ENCODE measurements at places on chromosomes 2 and 18. TPM values are rescaled to one million over a fixed set of nuclear protein-coding genes. Genes with fewer than 3 reads are reported as not detected.
A peak's percentile ranks its signal among the peaks of the same experiment; 100 is the strongest.

The FBXO36 gene
- 2.0 TPM for total RNA-seq

DNA sequence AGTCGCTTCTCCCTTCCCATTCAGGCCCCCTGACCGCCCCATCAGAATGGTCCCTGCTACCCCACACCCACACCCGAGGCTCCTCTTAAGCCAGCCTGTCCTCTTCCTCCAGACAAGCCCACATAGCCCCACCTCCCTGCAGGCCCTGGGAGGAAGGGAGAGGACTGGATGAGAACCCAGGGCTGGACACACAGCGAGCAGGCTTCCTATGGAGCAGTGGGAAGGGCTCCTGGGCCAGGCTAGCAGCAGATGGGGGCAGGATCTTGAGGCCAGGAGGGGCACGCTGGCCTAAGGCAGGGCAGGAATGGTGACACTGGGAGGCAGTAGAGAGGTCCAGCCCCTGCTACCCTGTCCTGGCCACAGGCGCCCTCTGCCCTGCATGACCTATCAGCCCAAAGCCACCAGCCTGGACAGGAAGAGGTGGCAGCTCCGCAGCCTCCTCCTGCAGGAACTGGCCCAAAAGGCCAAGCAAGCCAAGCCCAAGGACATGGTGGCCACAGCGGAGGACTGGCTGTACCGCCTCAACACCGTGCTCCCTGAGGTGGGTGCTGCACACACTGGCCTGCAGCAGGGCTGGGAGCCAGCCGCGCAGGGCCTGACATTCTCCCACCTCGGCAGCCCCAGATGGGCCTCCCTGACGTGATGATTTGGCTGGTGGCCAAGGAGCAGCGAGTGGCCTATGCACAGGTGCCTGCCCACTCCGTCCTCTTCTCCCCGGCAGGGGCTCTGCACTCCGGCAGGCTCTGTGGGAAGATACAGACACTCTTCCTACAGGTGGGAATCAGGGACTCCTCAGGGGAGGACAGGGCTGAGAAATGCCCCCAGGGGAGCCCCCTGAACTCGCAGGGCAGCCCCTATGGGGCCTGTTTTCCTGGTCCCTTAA, 43.3 kb downstream of the FER1L5 start:
- DNase-seq, result peak; percentile 74

- no peak for DNase-seq
Observed at GRCh38 chr2:68937346-68938055, 15.2 kb downstream of the GKN2 start.

GRCh38 chr2:70986499-70987189, 8.0 kb downstream of the TEX261 start:
- DNase-seq, result no peak

DNA sequence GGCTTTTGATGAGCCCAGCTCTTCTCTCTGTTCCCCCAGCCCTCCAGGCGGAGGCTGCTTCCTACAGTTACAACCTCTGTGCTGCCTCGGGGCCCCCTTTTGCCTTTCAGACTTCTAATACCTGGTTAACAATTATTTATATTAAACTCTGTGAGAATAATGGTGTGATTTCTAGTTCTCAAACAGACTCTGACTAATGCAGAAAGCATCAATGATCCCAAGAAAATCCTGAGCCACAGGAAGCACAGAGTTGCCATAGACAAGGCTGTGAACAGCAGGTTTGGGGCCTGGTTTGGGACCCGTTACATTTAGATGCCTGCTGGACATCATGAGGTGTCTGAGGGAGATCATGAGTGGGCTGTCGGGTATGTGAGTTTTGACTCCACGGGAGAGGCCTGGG, 37.4 kb upstream of the MYO3B start:
- DNase-seq, result no peak

GRCh38 chr2:170943596-170943995, 14.5 kb downstream of the GORASP2 start:
- no peak for DNase-seq

DNA sequence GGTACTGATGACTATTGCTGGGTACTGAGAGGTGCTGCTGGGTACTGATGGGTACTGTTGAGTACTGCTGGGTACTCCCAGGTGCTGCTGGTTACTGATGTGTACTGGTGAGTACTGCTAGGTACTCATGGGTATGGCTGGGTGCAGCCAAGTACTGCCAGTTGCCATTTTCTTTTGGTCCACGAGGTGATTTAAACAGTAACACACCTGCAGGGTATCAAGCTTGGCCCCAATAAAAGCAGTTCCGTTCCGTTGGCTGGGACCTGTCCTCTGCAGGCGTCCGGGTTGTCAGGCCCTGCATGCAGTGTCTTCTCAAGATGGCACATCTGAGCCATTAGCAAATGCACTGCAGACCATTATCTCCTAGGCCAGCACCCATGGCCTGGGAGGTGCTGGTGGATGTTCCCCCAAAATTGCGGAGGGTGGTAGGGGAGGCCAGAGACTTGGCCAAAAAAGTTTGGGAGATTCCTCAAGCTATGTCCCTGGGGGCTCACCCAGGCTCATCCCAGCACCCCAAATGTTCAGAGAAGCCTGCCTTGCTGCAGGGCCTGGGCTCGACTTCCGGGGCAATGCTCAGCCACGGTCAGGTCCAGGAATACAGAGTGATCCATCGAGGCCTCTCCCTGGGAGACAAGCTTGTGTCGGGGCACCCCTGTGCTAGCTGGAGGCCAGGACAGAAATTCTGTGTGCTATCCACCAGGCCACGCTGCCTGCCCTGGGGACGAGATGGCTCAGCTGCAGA, 165.2 kb downstream of the TWIST2 start:
- DNase-seq, result peak; percentile 15

GRCh38 chr18:50398947-50399346, 24.1 kb downstream of the SKA1 start:
- DNase-seq, result no peak

GRCh38 chr2:20378891-20379519, 28.4 kb upstream of the PUM2 start:
- DNase-seq, result peak; percentile 84

The ZNF804A gene
- total RNA-seq, result 0.52 TPM

The CCDC148 gene
- 0.64 TPM for total RNA-seq

- no peak for DNase-seq
Observed at GRCh38 chr2:181846399-181847197, 44.9 kb upstream of the ITPRID2 start.

DNA sequence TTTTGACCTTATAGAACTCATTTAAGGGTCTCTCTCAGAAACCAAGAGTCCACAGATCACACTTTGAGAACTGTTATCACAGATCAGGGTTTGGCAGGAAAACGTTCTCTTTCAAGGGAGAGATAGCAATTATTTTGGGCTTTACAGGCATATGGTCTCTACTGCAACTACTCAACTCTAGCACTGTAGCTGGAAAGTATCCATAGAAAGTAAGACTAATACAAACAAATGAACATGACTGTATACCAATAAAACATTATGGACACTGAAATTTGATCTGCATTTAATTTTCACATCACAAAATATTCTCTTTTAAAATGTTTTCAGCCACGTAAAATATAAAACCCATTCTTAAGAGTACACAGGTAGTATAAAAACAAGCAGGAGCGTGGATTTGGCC, 100.5 kb downstream of the TRIP12 start:
- DNase-seq, result no peak

GRCh38 chr18:10757349-10757748, 231.5 kb downstream of the NAPG start:
- DNase-seq, result no peak

DNA sequence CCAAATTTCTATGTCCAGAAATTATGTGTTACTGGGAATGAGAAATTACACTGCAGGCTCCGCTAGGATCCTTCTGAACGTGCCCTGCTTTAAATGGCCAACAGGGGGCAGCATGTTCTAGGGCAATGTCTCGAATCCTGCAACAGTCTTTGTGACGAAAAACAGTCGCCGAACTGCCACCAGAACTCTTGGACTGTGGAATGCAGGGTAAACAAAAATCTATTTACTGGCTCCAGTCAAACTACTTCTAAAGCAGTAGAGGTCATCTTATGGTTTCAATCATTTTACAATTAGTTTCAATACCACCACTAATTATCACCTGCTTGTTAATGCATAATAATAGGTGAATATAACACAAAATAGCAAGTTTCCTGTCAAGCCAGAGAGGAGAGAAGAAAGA, 9.8 kb upstream of the ZNF397 start:
- peak; percentile 58 for DNase-seq

DNA sequence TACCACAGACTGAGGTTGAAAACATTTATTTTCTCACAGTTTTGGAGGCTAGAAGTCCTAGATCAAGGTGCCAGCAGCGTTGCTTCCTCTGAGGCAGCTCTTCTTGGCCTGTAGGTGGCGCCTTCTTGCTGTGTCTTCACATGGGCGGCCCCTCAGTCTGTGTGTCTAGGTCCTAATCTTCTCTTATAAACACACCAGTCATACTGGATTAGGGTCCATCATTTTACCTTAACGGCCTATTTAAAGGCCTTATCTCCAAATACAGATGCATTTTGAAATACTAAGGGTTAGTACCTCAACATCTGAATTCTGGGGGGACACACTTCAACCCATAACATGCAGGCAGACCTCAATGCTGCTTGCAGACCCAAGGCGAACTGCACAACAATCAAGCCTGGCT, 4.4 kb upstream of the RMC1 start:
- peak; percentile 73 for DNase-seq

DNA sequence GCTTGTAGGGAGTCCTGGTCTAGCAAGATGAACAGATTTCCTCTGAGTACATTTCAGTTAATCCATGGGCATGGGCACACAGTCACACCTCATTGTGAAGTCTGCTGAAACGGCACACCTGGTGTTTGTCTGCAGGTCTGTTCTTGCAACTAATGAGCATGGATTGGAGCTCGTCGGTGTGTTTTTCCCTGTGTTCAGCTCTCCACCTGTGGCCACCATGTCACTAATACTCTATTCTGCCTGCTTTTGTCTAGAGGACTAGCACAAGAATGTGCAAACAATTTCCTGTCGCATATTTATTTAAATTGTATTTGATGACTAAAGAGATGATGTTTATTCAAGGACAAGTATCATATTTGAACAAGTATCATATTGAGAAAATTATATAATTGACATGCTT, 24.5 kb upstream of the PPP4R1 start:
- DNase-seq, result no peak

The NAT8 gene
- total RNA-seq, result not detected

GRCh38 chr2:102512161-102512560, 39.1 kb downstream of the SLC9A4 start:
- no peak for DNase-seq

DNA sequence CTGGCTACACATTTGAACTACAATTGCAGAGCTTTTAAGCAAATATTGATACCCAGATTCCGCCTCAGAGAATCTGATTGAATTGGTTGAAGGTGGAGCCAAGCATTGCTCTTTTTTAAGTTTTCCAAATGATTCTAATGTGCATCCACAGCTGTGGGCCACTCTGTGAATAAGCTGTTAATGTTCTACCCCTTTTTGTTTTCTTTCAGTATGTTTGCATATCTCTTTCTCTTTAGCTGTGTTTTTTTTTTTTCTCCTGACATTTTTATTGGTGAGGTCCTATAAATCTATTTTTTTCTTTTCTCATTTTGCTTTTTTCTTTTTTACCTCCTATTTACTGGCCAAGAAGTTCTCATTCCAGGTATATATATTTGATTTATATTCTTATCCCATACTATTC, 6.5 kb downstream of the SCN3A start:
- no peak for DNase-seq

The MAP3K19 gene
- total RNA-seq, result 2.1 TPM

DNA sequence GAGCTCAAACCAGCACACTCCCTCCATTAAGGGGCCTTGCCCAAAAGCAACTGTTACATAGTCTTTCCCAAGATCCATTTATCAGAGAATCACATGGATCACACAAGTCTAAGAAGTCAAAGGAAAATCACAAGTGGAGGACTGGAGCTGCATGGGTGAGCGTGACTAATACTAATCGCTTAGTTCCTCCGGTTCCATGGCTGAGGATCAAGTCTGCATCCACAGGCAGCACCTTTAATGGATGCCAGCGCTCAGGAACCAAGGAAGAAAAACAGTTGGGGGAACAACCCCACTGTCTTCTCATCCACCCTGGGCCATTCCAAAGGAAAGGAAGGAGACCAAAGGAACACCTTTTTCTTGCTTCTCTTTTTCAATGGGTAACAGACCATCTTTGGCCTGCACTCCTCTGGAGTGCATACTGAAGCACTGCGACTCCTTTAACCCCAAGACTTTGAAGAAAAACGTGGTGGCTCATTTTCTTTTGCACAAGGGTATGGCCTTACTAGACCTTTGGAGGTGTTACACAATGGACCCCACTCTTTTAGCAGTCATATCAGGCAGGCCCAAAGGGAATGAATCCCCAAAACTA, 9.2 kb upstream of the WDR33 start:
- DNase-seq, result no peak

DNA sequence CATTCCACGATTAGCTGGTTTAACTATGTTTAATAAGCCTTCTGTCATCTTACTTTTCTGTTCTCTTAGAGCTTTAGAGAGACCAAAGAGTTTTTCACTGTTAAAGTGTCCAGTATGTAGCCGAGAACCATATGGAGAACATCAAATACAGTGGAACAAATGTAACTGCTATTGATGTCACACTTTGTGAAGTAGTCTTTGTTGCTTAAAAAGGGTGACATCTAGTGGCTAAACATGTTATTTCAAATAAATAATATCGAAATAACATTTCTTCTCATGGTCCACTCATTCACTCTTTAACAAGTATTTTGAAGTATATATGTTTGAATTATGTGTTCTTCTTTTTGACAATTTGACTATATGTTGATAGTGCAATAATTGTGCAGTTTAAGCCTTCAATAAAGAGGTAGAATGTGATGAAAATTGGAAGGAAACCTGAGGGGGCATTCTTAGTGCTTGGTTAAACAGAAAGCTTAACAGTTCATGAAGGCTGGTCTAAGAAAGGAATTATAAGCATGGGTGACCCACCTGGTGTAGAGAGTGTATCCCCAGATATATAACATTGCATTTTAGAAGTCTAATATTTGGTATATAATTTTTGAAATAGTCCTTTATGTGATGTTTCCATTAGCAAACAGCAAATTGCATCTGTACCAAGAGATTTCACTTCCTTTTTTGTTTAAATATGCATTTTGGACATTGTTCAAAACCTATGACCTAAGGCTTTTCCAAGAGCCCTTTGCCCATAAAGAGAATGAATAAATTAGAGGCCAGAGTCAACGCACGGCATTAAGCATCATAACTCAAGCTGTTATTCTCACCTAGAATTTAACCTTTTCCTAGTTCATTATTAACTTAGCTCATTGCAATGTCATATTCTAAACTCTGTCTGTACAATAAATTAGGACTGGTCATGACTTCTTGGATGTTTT, 112.1 kb downstream of the KYNU start:
- DNase-seq, result no peak

- no peak for DNase-seq
Observed at GRCh38 chr2:197706839-197707207, 1.7 kb downstream of the MARS2 start.

- DNase-seq, result no peak
Observed at GRCh38 chr2:39356922-39357639, 80.0 kb downstream of the MAP4K3 start.

The CAPN14 gene
- 0.26 TPM for total RNA-seq

The HJURP gene
- 1.8 TPM for total RNA-seq

GRCh38 chr2:213958086-213958485, 452.8 kb upstream of the VWC2L start:
- DNase-seq, result no peak

GRCh38 chr2:231800493-231801091, 14.3 kb downstream of the COPS7B start:
- DNase-seq, result no peak

The TTL gene
- total RNA-seq, result 40.1 TPM

The SLC4A3 gene
- 5.7 TPM for total RNA-seq

- no peak for DNase-seq
Observed at GRCh38 chr2:98382739-98383138, 36.5 kb downstream of the CNGA3 start.
